NCI-H146 (cell line): ENCODE measurements at places on chromosomes 6 and 20.
A peak's percentile ranks its signal among the peaks of the same experiment; 100 is the strongest.

GRCh38 chr6:110334423-110335180, 23.5 kb downstream of the METTL24 start:
- DNase-seq, result no peak

GRCh38 chr6:106751501-106752252, 122.3 kb downstream of the QRSL1 start:
- peak; percentile 86 for DNase-seq

DNA sequence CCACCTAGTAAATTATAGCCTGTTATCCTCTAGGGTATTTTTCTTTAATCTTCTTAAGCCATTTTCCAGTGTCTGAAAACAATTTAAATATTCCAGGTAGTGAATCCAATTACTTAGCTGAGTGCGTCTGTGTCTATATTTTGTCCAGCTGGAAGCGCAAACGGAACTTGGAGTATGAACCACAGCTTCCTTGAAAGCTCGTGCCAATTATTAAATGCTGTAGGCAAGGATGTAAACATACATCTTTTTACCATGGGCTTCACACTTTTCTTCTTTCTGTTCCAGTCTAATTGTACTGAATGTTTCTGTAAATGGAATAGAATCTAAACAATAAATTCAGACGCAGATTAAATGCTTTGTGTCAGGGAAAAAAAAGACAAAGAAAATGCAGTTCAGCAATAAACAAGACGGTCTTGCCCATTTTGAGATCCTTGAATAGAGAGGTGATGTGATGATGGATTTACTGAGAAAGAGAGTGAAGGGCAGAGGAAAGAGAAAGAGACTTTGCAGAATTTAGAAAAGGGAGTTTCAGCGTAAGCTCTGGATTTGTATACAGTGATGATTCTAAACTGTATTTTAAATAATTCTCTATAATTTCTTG, 1.9 kb downstream of the PLCB1 start:
- no peak for DNase-seq

GRCh38 chr20:51423290-51423667, 119.2 kb downstream of the NFATC2 start:
- DNase-seq, result no peak

- DNase-seq, result peak; percentile 78
Measured at GRCh38 chr20:19974630-19975435, 42.3 kb upstream of the NAA20 start.

DNA sequence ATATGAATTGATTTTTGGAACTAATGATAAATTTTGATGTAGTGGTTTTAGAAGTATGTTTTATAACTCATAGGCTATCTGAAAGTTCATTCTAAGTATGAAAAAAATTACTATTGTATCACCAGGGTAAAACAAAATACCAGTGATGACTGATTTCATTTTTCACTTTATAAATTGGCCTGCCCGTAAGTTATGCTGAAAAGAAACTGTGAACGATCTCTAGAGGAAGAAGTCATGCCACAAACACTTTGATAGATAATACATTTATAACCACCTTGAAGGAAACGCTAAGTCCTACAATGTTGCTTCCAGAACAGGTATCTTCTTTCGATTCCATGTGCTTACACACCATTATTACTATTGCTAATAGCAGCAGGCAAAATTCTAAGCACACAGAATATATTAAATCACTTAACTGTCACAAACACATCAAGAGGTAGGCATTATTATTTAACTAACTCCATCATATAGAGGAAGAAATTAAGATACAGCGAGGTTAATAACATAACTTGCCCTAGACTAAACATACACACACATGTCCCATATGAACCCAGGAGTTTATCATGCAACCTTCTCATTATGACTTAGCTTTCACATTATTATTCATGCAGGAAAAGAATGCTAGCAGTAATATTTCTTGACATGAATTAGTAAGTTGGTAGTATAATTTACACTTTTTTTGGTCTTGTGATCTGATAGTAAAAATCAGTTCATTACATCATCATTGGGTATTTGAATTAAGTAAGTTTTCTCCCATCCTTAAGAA, 44.7 kb downstream of the RGS17 start:
- DNase-seq, result no peak
